ENCODE measurements at places on chromosomes 3 and 15. TPM values are rescaled to one million over a fixed set of nuclear protein-coding genes. Genes with fewer than 3 reads are reported as not detected.

DNA sequence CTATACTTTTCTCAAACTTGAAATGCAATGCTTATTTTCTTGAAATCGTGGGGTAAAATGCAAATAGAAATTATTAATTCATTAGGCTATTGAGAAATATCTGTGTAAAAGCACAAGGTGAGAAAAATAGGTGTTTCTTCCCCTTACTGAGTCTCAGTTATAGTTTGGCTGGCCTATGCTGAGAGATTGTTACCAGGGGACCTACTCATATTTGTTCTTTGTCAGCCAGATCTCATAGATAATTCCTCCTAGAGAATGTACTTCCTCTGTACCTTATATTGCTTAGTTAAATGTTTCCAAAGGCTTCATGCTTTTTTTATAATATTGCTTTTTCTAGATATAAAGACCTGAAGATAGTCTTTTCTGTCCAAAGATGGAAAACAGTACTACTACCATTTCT lies 60.0 kb upstream of the TRPC1 start:
- H3K27me3 ChIP-seq: no peaks in the 10 kb centered on the region
- no peaks in the 10 kb centered on the region for H3K36me3 ChIP-seq
- peaks cover 36% of the 10 kb centered on the region for H3K4me1 ChIP-seq

DNA sequence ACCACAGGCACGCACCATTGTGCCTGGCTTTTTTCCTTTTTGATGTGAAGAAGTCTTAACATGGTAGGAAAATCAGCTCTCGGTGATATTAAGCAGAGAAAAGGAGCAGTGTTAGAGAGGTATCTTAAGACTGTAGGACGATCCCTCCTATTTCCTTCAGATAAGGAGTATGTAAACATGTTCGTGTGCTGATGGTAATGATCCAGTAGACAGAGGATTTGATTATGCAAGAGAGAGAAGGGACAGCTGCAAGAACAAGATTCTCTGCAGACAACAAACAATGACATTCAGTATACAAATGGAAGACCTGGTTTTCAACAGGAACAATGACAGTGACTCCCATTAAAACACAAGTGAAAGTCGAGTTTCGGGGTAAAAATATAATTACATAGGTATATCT lies 95.1 kb upstream of the MELTF start:
- no peak overlapping the region for H3K4me3 ChIP-seq
- H3K36me3 ChIP-seq: no peaks in the 10 kb centered on the region
- no peak overlapping the region for H3K27ac ChIP-seq
- no peak for DNase-seq
- H3K4me1 ChIP-seq: no peaks in the 10 kb centered on the region
- no peaks in the 10 kb centered on the region for H3K27me3 ChIP-seq

RABL3 gene
- 8.5 TPM for polyA plus RNA-seq

GRCh38 chr3:98185180-98185579 lies 18.7 kb downstream of the OR5H15 start:
- no peaks in the 10 kb centered on the region for H3K36me3 ChIP-seq
- peaks cover 34% of the 10 kb centered on the region for H3K4me1 ChIP-seq
- no peaks in the 10 kb centered on the region for H3K27me3 ChIP-seq

- H3K27ac ChIP-seq: no peak overlapping the region
- no peaks in the 10 kb centered on the region for H3K27me3 ChIP-seq
- peaks cover 12% of the 10 kb centered on the region for H3K4me1 ChIP-seq
- H3K36me3 ChIP-seq: no peaks in the 10 kb centered on the region
- DNase-seq: no peak
- H3K4me3 ChIP-seq: no peak overlapping the region
Observed at GRCh38 chr3:99901200-99901926, 83.7 kb downstream of the CMSS1 start.

TMC3 gene
- 0.07 TPM for polyA plus RNA-seq

DNA sequence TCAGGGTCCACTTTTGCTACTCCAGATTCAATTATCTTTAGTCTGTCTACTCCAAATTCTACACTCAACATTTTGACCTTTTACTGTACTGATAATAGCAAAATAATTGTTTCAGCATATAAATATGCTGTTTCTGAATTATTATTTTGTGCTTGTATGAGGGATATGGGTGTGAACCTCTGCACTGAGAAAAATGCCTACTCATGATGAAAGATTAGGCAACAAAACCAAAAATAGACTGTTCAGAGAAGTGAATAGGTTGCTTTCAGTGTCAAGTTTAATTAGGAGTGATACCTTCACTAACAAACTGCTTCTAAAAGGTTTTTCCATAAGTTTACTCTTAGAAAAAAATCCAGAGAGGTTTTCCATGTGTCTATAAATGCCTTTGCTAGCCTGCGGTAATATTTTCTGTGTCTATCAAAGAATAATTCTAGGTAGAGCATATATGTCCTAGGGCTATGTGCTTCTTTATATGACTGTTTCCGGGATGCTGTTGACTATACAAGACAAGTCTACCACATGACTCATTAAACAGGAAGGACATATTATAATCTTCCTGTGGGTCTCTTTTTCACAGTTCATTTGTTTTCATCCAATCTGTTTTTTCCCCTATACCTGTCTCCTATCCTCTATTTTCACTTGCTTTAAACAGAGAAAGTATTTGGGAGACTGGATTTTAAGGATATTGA lies 218.5 kb upstream of the TTC14 start:
- peaks cover 5% of the 10 kb centered on the region for H3K4me1 ChIP-seq
- no peaks in the 10 kb centered on the region for H3K27me3 ChIP-seq
- no peak overlapping the region for H3K27ac ChIP-seq

DNA sequence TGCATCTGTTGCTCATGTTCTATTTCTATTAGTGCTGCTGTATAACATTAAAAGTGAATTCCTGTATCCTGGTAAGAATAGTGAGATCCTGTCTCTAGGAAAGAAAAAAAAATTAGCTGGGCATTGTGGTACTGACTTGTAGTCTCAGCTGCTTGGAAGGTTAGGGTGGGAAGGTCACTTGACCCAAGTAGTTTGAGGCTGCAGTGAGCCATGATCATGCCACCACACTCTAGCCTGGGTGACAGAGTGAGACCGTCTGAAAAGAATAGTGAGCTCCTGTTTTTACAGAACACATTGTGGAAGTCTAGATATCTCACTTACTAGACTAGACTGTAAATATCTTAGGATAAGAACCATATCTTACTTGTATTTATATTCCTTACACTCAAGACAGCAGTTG lies 4.6 kb downstream of the ATP11B start:
- no peak overlapping the region for H3K4me3 ChIP-seq
- peaks cover 11% of the 10 kb centered on the region for H3K4me1 ChIP-seq
- no peaks in the 10 kb centered on the region for H3K36me3 ChIP-seq
- H3K27ac ChIP-seq: no peak overlapping the region

DNA sequence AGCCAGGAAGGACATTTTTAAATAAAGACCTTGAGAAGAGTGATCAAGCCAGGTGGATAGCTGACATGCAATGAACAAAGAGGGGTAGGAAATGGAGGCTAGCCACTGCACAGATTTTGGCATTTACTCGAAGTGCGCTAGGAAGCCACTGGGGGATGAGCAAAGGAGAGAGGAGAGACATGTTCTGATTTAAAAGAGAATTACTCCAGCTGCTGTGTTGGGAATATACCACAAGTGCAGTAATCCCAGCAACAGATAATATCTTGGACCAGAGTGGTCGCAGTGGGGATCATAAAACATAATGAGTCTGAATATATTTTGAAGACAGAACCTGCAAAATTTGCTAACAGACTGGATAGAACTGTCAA lies 19.9 kb downstream of the KPNA4 start:
- no peak for DNase-seq
- no peaks in the 10 kb centered on the region for H3K27me3 ChIP-seq
- H3K4me3 ChIP-seq: no peak overlapping the region
- H3K27ac ChIP-seq: no peak overlapping the region

GRCh38 chr3:106305127-106305526 lies 436.3 kb upstream of the CBLB start:
- DNase-seq: no peak
- no peaks in the 10 kb centered on the region for H3K36me3 ChIP-seq
- no peak overlapping the region for H3K4me3 ChIP-seq
- no peaks in the 10 kb centered on the region for H3K27me3 ChIP-seq
- peaks cover 4% of the 10 kb centered on the region for H3K4me1 ChIP-seq

DNA sequence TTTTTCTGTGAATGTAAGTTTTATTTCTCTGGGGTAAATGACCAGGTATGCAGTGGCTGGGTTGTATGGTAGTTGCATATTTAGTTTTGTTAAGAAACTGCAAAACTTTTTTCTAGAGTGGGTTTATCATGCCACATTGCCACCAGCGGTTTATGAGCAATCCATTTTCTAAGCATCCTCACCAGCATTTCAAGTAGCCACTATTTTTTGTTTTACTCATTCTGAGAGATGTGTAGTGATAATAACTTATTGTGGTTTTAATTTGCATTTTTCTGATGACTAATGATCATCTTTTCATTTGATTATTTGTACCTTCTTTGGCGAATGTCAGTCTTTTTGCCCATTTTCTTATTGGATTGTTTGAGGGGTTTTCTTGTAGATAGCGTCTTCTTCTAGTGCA lies 56.2 kb downstream of the SPRED1 start:
- H3K36me3 ChIP-seq: no peaks in the 10 kb centered on the region
- no peak overlapping the region for H3K27ac ChIP-seq
- no peak overlapping the region for H3K4me3 ChIP-seq
- H3K4me1 ChIP-seq: peaks cover 4% of the 10 kb centered on the region
- no peaks in the 10 kb centered on the region for H3K27me3 ChIP-seq

CHRNA7 gene
- polyA plus RNA-seq: 4.6 TPM

RTP3 gene
- polyA plus RNA-seq: 0.16 TPM

MRPS22 gene
- polyA plus RNA-seq: 58.4 TPM

LRIG1 gene
- polyA plus RNA-seq: 39.9 TPM

DNA sequence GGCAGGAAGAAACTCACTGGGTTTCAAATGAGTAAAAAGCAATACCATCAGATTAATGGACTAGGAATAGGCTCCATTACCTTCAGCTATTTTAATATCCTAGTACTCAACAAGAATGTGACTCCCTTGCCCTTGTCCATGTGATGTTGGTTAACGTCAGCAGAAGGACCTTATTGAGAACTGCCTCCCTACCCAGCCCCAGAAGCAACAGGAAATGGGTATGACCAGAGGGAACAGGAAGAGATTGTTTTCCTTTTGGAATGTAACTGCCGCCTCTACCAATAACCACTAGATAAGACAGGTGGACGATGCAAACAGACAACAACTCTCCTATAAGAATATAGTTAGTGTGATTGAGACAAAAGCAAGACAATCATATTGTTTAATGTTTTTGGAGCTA lies 10.4 kb upstream of the MME start:
- no peaks in the 10 kb centered on the region for H3K4me1 ChIP-seq
- H3K36me3 ChIP-seq: no peaks in the 10 kb centered on the region
- no peaks in the 10 kb centered on the region for H3K27me3 ChIP-seq

GHRL gene
- polyA plus RNA-seq: 0.78 TPM

- H3K4me3 ChIP-seq: no peak overlapping the region
- DNase-seq: no peak
- no peaks in the 10 kb centered on the region for H3K36me3 ChIP-seq
- peaks cover 23% of the 10 kb centered on the region for H3K4me1 ChIP-seq
Observed at GRCh38 chr3:52302426-52303145, 13.5 kb upstream of the DNAH1 start.

SLC6A11 gene
- polyA plus RNA-seq: 0.64 TPM

DNA sequence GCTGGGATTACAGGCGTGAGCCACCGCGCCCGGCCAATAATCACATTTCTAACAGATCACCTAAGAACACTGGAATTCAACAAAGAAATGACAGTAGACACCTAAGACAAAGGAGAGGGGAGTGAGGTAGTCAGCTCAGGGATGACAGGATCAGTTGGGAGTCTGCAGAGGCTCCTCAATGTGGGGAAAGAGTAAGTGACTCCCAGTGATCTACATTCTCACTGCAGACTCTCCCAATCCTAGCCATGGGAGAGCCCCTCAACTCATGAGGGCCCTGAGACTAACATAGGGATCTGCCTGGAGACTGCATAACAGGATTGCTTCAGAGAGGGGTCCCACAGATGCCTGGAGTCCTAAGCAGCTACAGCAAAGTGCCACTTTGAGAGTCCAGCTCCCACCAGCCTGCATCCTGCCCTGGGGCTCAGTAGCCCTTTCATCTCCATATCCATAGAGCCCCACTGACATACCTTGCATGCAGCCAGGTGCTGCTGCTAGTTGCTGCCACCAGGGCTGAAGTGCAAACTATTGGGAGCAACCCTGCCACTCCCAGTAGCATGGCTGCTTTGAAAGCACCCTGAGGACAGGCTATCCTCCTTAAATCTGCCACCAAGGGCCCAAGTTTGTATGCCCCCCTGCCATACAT lies 21.8 kb upstream of the PFN2 start:
- H3K36me3 ChIP-seq: 0 out of 2 replicates have a peak, but pooled peaks cover 7% of the 10 kb centered on the region
- DNase-seq: peak; percentile 71
- H3K4me3 ChIP-seq: no peak overlapping the region
- no peaks in the 10 kb centered on the region for H3K27me3 ChIP-seq

DNA sequence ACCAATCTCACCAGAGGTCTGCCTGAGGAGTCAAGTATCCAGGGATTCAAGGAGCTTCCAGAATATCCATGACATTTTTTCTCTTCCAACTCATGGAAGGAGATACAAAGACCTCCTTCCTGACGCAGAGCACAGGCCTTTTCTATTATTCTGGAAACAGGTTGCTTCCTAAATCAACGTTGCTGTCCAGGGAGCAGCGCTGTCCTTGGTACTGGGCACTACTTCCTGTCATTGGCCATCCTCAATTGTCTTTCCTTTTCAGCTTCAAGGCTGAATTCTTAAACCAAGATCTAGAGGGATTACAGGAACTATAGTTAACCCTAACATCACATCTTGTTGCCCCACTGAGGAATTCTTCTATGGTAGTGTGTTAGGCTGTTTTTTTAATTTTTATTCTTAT lies 50.4 kb upstream of the TBC1D21 start:
- no peaks in the 10 kb centered on the region for H3K27me3 ChIP-seq
- H3K36me3 ChIP-seq: no peaks in the 10 kb centered on the region
- no peak overlapping the region for H3K27ac ChIP-seq

DNA sequence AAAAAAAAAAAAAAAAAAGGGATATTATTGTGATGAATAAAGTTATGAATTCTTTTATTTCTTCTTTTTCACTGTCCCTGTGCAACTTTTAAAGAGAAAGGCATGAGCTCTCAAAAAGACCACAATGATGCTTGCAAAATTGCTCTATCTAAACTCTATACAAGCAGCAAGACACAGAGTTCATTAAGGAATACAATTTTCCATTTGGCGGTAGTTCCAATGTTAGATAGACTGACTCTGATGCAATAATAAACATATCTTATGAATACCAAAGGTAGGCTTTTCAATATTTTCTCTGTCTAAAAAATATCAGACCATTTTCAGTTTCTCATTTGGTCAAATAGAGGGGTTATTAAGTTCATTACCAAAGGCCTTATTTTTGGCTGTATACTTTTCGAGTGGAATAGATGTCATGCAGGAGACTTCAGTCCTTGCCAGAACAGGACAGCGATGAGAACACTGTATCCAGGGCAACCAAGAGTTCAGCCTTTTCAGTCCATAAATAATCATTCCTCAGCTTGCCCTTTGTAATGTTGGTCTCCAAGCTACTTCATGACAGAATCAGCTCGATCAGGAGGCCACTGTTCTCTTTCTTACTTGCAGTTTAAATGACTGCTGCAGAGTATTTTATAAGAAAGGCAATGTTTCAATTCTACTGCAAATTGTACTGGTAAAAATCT lies 162.9 kb upstream of the FAM3D start:
- no peak overlapping the region for H3K4me3 ChIP-seq
- H3K36me3 ChIP-seq: no peaks in the 10 kb centered on the region
- H3K4me1 ChIP-seq: no peaks in the 10 kb centered on the region
